Activated gamma-delta T cell treated with Interleukin-2 at 50 U/mL for 16 hours (primary cell): ENCODE measurements at places on chromosomes 6 and 20.

- DNase-seq = no peak
Measured at GRCh38 chr6:137659871-137660270, 165.7 kb upstream of the OLIG3 start.

GRCh38 chr6:160082627-160083026, 39.0 kb upstream of the SLC22A1 start:
- no peak for DNase-seq

DNA sequence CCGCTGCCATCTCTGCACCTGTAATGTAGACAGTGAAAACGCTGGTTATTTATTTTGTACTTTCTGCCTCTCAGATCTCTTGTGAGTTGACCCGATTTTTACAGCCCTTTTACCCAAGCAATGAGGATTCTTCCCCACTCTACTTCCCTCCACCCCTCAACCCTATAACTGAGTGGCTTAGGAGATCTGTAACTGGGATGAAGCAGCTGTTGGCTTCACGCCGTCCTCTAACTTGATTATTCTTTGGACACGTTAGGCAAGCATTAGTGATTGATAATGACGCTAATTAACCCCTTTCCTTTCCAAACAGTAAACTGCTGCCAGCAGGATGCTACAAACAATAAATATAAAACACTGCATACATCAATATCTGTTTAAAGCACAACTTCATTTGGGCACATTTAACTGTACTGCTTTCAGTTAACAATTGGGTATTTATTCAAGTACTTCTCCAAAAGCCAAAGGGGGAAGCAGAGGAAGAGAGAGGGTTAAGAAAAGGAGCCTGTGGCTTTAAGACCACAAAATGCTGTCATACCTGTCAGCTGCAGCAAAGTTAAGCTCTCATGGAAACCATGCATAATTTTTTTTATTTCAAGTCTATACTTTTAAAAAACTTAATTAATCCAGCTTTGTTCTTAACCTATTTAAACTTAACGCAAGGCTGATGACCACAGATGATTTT, 21.2 kb downstream of the TFAP2A start:
- DNase-seq = no peak

- no peak for DNase-seq
Measured at GRCh38 chr6:105318660-105319059, 84.2 kb downstream of the PREP start.

GRCh38 chr20:12130781-12131180, 213.1 kb downstream of the BTBD3 start:
- no peak for DNase-seq

GRCh38 chr6:84842525-84843166, 78.2 kb upstream of the TBX18 start:
- no peak for DNase-seq

DNA sequence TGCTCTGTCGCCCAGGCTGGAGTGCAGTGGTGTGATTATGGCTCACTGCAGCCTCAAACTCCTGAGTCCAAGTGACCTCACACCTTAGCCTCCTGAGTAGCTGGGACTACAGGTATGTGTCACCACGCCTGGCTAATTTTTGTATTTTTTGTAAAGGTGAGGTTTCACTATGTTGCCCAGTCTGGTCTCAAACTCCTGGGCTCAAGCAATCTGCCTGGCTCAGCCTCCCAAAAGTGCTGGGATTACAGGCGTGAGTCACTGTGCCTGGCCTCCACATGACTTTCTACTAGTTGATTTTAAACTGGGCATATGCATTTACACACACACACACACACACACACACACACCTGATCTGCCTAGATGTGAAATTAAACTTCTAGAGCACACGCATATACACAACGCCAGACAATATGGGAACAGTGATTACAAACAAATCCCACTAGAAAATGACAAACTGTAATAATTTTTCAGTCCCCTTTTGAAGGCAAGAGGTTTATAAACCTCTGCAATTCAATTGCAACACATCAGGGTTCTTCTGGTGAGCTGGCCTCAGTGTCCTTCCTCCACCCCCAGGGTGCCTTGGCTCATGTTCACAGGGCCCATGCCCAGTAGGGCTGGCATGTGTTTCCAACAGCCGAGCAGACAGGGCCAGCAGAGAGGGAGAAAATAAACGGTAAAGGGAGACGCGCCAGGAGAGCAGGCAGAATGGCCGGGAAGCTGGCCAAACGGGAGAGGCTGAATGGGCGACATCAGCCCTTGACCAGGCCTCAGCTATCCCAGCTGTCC, 31.2 kb downstream of the PARD6B start:
- DNase-seq = no peak

- no peak for DNase-seq
Measured at GRCh38 chr6:117346142-117346930, 79.4 kb downstream of the ROS1 start.

DNA sequence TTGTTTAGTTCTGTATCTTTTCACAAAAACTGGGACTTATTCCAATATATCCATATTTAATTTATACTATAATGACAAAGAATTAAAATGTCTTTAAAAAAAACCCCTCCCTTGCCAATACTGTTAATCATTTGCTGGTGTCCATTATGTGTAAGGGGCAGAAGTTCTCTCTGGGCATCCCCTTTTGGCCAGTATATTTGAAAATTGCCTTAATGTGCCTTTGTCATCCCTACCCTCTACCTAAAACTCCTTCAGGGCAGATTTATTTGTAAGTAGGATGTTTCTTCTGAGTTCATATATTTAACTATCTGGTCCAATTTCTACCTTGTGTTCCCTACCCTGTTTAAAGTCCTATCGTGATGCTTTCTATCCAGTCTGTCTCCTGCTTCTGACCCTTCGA, 62.9 kb downstream of the ARHGAP18 start:
- no peak for DNase-seq

- no peak for DNase-seq
Measured at GRCh38 chr20:16174311-16174710, 398.9 kb downstream of the KIF16B start.
